Activated CD4-positive, CD25-positive, alpha-beta regulatory T cell (primary cell): ENCODE measurements at places on chromosomes 3 and 15.

GRCh38 chr3:52388348-52388821, 56.5 kb downstream of the SEMA3G start:
- DNase-seq: no peak

- no peak for DNase-seq
Observed at GRCh38 chr15:76160426-76161152, 100.8 kb downstream of the TMEM266 start.

DNA sequence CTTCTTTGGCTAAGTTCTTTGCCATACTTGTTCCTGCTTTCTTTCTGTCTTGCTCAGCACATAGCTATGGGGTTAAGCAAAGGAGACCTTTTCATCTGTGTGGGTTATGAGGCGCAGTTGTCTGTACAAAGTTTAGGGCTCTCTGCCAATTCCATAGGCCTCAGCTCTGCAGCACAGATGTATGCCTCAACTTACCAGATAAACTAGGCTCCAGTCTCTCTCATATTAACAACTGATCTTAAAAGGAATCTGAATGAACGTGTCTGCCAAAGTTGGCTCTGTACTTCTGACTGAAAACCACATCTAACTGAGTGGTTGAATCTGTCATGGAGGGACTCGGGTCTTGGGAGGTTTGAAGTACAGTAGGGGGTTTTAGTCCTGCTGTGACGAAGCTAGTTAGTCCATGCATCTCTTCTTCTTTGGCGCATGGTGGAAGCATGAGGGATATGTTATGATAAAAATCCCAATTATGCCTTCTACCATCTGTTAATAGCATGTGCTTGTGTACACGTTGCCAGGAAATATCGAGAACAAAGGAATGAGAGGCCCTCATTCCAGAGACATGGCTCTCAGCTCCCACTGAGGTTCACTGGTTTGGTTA, 114.6 kb upstream of the TSC22D2 start:
- DNase-seq: no peak

DNA sequence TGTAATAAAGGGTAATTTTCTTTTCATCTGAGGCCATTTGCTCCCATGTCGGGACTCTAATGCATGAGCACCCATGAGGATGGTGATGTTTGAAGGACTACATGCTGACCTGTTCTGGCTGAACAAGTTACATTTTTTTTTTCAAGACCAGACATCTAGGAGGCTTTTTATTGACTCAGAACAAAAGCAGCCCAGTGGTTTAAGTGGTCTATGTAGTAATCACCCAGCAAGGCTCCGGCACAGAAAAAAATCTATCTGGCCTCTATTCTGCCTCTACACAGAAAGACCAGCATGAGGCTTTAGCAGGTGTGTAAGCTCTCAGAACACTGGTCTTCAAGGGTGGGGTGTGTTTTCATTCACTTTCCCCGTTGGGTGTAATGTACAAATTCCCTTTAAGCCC, 95.1 kb upstream of the ZBED2 start:
- DNase-seq: no peak

DNA sequence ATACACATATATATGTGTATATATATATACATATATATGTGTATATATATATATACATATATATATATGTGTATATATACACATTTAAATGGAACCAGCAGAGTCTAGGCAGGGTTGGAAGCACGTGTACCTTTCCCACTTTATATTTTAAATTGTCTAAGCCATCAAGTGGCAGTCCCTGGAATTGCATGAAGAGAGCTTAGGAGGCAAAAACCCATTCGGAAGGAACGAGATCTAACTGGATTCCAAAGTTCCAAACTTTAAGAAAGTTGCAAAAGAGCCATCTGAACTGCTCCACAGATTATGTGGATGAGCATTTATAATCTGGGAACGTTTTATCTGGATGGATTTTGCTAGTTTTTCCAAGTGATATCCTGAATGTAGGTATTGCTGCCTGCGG, 186.5 kb downstream of the FOXP1 start:
- DNase-seq: no peak

DNA sequence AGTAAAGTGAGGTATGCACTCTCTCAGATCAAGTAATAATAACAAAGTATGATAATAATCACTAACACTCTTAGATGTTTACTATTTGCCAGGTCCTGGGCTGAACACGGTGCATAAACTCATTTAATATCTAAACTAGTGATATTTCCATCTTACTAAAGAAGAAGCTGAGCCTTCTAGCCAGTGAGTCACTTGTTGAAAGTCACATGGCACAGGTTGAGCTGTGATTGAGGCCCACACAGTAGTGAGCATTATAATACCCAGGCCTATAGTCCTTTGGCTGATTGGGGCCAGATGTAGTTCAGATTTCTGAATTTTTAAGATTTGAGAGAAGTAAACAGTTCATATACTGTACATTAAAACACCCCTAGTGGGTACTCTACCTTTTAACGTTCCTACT, 93.2 kb upstream of the CCDC80 start:
- DNase-seq: no peak

DNA sequence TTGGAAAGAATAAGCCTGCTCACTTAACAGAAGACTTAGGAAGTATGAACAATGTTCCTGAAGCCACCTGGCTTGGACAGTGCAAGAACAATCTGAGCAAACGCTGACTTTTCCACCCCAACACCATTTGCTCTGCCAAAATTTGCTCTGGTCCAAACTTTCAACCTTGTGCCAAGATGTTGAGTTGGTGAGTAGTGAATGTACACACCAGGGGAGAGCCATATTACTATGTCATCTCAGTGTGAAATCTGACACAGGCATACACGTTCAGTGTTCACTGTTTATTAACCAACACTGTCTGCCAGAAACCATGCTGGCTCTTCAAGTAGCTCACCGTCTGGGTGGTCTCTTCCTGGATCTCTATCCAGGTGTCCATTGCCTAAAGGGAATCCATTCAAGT, 152.9 kb upstream of the LPP start:
- no peak for DNase-seq

GRCh38 chr3:13406190-13406589, 13.9 kb downstream of the NUP210 start:
- DNase-seq: no peak

GRCh38 chr3:123328851-123329635, 119.8 kb downstream of the ADCY5 start:
- DNase-seq: peak; percentile 57

GRCh38 chr3:34793057-34793456, 846.3 kb upstream of the ARPP21 start:
- no peak for DNase-seq

DNA sequence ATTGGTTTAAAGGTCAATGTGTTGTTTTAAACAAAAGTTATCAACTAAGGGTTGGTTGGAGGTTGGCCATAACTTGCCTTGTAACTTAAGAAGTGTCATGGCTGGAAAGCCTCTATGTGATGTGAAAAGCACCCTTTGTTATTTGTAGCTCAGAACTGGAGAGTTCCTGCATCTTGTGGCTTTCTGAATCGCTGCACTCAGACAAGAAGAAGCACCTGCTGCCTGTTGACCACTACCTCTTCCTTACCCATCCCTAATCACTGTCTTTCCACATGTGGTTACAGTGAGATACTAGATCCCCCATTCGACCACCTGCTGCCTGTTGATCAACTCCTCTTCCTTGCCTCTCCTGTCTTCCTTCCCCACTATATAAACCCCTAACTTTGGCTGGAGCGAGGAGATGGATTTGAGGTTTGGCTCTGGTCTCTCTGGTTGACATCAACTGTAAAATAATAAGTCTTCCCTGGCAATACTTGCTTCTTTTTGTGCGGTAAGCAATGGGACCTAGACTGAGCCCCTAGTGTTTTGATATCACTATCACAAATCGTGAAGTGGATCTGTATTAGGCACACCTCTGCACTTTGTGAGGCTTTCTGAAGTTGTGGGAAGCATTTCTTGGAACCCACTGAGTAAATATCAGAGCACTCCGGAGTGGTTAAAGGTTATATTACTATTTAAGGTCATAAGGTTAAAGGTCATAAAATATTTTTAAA, 13.8 kb downstream of the RPL39L start:
- DNase-seq: no peak

DNA sequence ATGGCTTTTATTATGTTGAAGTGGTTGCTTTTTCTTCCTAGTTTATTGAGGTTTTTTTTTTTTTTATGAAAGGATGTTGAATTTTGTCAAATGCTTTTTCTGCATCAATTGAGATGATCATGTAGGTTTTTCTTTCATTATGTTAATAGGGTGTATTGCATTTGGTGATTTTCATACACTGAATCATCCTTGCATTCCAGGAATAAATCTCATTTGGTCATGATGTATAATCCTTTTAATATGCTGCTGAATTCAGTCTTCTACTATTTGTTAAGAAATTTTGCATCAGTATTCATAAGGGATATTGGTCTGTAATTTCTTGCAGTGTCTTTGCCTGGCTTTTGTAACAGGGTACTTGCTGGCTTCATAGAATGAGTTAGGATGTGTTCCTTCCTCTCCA, 11.5 kb upstream of the CLRN1 start:
- DNase-seq: no peak

GRCh38 chr15:59191855-59192237, 14.8 kb upstream of the LDHAL6B start:
- DNase-seq: no peak

- no peak for DNase-seq
Observed at GRCh38 chr15:32956711-32957110, 237.8 kb downstream of the FMN1 start.
